MV-4-11 (cell line): ENCODE measurements at places on chromosomes 16 and 17.
A peak's percentile ranks its signal among the peaks of the same experiment; 100 is the strongest.

DNA sequence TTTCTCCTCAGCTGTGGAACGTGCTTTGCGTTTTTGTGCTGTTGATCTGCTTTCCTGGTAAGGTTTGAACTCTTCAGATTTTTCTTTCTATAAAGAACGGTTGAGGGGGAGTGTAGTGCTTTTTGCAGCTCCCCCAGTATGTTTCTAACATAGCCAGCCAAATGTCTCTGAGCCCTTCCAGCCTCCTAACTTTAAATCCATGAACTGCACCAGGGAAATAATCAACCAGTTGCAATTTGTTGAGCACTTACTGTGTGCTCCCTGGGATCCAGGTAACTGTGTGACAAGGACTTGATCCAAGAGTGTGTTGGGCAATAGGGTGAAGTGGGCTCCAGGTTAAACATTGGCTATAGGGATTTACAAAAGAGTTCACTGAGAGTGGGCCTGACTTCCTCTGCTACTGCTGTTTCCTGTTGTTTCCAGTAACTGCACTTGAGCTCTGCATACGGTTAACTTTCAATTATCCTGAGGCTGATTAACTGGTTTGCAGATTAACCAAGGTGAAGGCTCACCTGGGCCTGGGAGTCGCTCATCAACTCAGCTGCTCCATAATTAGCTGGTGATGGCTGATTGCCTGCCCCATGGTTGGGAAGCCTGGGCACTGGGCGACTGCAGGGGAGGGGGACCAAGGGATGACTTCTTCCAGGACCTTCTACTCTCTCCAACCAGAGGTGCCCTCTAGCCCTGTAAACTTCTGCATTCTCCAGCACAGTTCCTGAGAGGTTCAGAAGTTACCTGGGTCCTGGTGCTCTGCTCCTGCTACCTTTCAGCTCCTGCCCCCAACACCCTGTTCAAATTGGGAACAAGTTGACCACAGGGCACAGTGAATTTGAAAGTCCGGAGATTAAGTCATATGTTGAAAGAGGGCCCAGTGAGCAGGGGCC is 19.5 kb downstream of the HLF start:
- no peak for DNase-seq

DNA sequence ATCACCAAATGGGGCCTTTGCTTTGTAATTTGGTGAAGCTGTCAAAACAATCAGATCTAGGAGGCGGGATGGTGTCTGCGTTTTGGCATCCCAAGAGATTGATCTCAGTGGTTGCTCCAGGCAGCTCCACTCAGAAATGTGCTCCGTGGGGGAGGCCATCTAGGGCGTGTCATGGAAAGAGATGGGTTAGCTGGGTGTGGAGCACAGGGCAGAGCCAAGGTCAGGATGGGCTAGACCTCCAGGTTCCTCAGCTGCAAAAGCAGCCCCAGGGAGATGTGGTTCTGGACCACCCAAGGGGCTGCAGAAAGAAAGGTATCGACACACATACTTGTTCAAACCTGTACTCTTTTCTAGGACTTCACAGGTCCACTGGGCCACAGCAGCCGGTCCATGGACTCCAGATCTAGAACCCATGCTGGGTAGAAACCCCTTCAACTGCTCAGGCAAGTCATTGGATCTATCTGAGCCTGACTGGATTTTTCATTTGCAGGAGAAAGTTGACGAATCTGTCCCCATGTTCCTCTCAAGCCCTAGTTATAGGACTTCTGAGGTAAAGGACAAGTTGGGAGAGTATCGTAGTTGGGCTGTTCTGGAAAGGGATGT is 270.2 kb upstream of the RPL38 start:
- no peak for DNase-seq

DNA sequence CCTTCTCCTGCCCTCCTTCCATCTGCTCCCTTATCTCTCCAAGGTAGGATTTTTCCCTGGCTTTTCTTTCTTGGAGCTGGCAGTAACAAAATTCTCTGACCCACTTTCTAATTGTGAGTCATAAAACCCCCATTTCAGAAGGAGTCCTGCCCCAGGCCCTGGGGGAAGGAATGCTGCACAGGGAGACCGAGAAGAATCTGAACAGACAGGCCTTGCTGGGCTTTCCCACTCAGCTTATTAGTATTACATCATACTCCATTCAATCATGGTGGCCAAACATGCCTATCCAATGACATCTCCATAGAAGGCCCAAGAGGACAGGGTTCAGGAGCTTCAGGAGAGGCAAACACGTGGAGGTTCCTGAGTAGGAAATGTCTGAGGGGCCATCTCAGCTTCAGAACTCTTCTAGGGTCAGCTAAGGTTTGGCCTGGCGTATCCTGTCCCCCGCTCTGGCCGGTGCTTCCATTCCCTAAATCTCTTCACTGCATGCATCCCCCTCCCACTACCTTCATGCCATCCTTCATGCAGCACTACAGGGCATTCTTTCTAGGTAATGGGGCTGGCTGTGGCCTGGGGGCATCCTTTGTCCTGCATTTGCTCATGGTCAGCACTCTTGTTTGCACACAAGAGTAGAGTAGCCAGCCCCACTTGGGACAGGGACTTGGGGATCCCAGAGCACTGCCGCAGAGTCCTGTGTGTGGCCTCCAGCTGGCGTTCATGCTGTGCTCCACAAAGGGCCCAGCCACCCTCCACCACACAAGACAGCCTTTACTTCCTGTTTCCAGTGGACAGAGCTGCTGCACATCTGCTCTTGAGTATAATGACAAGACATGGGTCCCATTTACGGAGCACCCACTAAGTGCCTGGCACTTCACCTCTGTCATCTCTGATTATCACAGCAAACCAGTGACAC is 8.2 kb downstream of the SLC6A2 start:
- peak; percentile 49 for DNase-seq

- DNase-seq, result peak; percentile 29
Observed at GRCh38 chr17:7927596-7927995, 2.1 kb downstream of the KCNAB3 start.

DNA sequence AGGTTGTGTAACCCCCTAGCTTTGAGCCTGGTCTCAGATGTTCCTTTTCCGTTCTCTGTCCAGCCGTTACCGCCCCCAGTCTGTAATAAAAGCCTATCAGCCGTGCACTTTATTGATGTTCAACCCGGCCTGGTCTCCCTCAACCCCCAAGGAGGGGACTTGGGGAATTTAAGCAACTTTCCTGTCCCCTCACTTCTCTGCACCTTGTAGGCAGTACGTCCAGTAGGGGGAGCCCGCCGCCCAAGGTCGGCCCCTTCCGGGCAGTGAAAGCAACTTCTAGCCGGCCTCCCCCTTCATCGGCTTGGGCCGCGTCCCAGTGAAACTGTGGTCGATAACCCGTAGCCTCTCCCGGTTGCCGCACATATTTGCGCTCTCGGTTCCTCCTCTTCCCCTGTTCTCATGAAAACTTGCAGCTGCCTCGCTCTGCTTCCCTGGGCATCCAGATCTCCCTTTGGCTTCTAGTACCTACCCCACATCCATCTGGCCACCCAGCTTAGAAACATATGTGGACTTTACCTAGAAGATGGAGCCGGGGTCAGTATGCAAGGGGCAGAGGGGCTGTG is 7.9 kb downstream of the PNPO start:
- peak; percentile 82 for DNase-seq

DNA sequence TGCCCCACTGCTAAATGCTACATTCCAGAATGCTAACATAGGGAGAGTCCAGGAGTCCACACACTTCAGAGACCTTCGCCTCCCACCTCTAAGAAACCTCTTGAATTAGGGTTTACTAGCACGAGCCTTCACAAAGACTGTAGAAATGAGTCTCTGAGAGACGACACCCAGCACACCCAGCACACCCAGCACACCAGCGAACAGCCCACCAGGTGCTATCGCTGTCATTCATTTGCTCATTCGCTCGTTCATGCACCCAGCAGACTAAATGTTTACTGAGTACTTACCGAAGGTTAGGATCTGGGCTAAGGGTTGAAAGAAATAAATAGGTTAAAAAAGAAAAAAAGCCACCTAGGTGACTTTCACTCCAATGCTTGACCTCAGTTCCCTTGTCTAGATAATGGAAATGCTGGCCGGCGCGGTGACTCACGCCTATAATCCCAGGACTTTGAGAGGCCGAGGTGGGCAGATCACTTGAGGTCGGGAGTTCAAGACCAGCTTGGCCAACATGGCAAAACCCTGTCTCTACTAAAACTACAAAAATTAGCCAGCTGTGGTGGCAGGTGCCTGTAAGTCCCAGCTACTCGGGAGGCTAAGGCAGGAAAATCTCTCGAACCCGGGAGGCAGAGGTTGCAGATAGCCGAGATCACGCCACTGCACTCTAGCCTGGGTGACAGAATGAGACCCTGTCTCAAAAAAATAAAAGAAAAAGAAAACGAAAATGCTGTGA is 100.8 kb downstream of the ADCY9 start:
- peak; percentile 75 for DNase-seq

GRCh38 chr16:1961651-1962067 is 2.3 kb downstream of the NDUFB10 start:
- DNase-seq, result peak; percentile 53
